Left lung (tissue), 14 donors: ENCODE measurements at places on chromosomes 1 and 21.

- H3K27me3 ChIP-seq, result no peaks in the 10 kb centered on the region
- peak overlapping the region; percentile 91 for H3K27ac ChIP-seq
- H3K4me1 ChIP-seq, result peaks cover 15% of the 10 kb centered on the region
- peak overlapping the region; percentile 68 for H3K4me3 ChIP-seq
Measured at GRCh38 chr1:225651872-225652728, 823 bp downstream of the ENAH start.

DNA sequence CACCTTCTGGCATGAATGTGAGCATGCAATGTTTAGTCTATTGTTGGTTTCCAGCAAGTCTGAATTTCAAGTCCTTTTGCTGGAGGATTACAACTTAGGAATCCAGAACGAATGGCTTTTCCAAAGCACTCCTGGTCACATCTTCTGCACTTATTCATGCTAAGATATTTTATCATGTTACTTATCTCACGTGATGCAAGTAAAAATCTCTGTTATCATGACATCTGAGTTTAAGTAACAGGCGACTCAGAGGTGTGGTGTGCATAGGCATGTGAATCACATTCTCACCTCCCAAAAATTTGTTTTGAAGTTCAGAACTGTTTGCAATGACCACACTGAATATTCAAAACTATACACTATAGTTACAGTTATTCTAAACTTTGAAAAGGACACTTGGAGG is 204.8 kb upstream of the FGGY start:
- no peak overlapping the region for H3K27ac ChIP-seq
- DNase-seq, result no peak
- no peak overlapping the region for H3K4me3 ChIP-seq
- H3K36me3 ChIP-seq, result no peaks in the 10 kb centered on the region
- no peaks in the 10 kb centered on the region for H3K4me1 ChIP-seq

DNA sequence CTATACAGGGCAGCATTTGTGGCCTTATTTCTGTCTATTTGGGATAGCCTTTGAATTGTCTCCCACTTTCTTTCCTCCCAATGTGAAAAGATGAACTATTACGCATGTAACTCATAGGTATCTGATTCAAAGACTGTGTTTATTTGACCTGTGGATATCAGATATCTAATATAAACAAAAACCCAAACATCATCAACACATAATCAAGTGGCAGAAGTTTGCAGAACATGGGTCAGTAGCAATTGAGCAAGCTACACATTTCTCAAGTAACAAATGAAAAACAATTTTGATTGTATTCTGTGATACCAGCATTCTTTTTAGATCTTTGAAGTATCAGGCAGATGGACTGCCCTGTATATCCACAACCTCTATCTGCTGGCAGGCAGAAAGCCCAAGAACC is 490.5 kb upstream of the ADGRL2 start:
- no peaks in the 10 kb centered on the region for H3K27me3 ChIP-seq
- no peaks in the 10 kb centered on the region for H3K4me1 ChIP-seq
- no peaks in the 10 kb centered on the region for H3K36me3 ChIP-seq
- H3K4me3 ChIP-seq, result no peak overlapping the region
- no peak overlapping the region for H3K27ac ChIP-seq
- DNase-seq, result no peak

- H3K27me3 ChIP-seq, result peaks cover 12% of the 10 kb centered on the region
- H3K36me3 ChIP-seq, result no peaks in the 10 kb centered on the region
- H3K4me1 ChIP-seq, result no peaks in the 10 kb centered on the region
- DNase-seq, result peak; percentile 74
- no peak overlapping the region for H3K27ac ChIP-seq
- H3K4me3 ChIP-seq, result no peak overlapping the region
Measured at GRCh38 chr1:107480548-107481415, 339.9 kb downstream of the NTNG1 start.

- no peaks in the 10 kb centered on the region for H3K36me3 ChIP-seq
- no peaks in the 10 kb centered on the region for H3K27me3 ChIP-seq
- no peak overlapping the region for H3K27ac ChIP-seq
- peaks cover 3% of the 10 kb centered on the region for H3K4me1 ChIP-seq
Measured at GRCh38 chr1:63828322-63829044, 54.7 kb downstream of the ROR1 start.

DNA sequence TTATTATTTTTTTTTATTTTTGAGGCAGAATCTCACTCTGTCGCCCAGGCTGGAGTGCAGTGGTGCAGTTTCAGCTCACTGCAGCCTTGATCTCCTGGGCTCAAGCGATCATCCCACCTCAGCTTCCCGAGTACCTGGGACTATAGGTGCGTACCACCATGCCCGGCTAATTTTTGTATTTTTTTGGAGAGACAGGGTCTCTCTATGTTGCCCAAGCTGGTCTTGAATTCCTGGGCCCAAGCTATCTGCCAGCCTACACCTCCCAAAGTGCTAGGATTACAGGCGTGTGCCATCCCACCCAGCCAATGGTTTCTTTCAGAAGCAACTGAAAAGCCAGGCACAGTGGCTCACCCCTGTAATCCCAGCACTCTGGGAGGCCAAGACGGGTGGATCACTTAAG is 2.3 kb downstream of the KRTCAP2 start:
- no peak overlapping the region for H3K4me3 ChIP-seq
- no peaks in the 10 kb centered on the region for H3K36me3 ChIP-seq
- H3K4me1 ChIP-seq, result peaks cover 54% of the 10 kb centered on the region
- DNase-seq, result no peak

DNA sequence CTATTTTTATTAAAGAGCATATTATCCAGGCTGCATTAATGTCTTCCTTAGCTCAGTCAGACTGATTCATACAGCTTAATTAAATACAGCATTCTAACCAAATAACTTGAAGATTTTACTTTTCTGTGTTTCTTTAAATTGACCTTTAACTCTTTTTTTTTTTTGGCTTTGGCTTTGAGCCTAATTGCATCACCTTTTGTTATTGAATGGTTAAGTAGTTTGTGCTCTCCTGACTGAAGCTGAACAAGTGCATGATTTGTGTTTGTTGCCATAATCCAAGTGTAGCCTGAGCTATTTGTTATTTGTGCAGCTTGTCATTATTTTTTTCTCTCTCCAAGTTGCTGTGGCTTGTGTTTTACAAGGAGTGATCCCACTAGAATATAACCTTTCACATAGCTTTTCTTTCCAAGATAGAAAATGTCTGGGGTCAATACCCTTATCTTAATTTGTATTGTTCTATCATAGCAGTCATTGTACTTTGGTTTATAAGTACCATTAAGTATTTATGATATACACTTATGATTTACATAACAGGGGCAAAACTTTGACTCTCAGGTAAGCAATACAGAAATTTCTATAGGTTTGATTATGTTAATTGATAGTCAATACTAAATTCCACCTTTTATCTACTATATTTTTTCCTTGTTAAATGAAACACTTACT is 31.6 kb downstream of the CDC14A start:
- peaks cover 30% of the 10 kb centered on the region for H3K4me1 ChIP-seq
- no peaks in the 10 kb centered on the region for H3K36me3 ChIP-seq

DNA sequence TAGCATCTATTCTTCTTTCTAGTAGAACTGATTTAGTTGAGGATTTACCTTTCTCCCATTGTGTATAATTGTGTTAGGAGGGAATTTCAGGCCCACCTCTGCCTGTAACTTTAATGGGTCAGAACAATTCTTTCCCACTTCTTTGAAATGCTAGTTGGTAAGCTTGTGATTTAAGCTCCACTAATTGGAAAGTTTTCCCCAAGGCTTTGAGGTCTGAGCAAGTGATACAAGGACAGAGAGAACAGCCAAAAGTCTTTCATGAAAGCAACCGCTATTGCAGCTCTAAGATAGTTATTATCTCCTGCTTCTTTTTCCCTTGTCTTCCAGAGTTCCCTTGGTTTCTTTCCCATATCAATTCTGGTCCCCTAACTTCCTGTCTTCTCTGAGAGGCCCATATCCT is 38.7 kb upstream of the PDC start:
- H3K36me3 ChIP-seq, result no peaks in the 10 kb centered on the region
- DNase-seq, result no peak
- H3K4me1 ChIP-seq, result no peaks in the 10 kb centered on the region
- no peak overlapping the region for H3K4me3 ChIP-seq

GRCh38 chr1:199046618-199047017 is 407.8 kb downstream of the PTPRC start:
- H3K4me3 ChIP-seq, result no peak overlapping the region
- DNase-seq, result no peak
- H3K36me3 ChIP-seq, result no peaks in the 10 kb centered on the region
- no peaks in the 10 kb centered on the region for H3K27me3 ChIP-seq
- H3K27ac ChIP-seq, result no peak overlapping the region

- H3K27ac ChIP-seq, result no peak overlapping the region
- DNase-seq, result no peak
- no peaks in the 10 kb centered on the region for H3K4me1 ChIP-seq
- no peak overlapping the region for H3K4me3 ChIP-seq
- no peaks in the 10 kb centered on the region for H3K36me3 ChIP-seq
- H3K27me3 ChIP-seq, result no peaks in the 10 kb centered on the region
Measured at GRCh38 chr1:222266223-222267196, 281.4 kb downstream of the HHIPL2 start.

DNA sequence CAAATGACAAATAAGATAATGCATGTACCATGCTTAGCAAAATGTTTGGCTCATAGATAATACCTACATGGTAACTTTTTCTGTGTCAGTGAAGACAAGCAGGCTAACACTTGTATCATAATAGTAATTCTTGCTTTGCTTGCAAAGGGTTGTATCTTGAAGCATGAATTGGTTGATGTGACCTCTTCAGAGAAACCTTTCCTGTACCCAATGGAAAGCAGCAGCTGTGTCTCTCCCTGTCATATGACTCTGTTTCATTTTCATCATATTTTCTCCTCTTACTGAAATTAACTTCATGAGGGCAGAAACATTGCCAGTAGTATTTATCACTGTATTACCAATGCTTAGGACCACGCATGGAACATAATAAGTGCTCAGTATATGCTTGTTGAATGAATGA is 4.4 kb downstream of the SH2D1B start:
- DNase-seq, result no peak
- no peak overlapping the region for H3K27ac ChIP-seq
- no peak overlapping the region for H3K4me3 ChIP-seq

DNA sequence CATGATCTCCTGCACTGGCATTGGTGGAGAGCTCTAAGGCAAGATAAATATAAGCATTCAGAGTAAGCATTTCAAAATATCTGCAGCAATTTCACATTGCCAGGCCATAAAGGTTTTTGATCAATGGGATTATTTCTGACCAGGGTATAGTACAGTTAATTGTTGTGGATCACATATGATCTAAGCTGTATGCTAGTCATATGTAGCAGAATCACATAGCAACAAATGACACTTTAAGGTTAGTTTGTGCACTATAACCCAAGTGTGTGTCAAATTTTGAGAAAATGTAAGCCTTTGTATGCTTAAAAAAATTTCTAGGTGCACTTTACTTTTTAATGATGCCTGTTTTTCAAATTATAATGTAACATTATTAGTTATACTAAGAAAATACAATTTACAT is 386.0 kb upstream of the ADAMTS5 start:
- H3K4me1 ChIP-seq, result no peaks in the 10 kb centered on the region
- no peak overlapping the region for H3K27ac ChIP-seq
- H3K27me3 ChIP-seq, result no peaks in the 10 kb centered on the region
- DNase-seq, result no peak
- H3K4me3 ChIP-seq, result no peak overlapping the region

GRCh38 chr21:38448671-38449385 is 49.4 kb downstream of the ERG start:
- DNase-seq, result no peak
- no peak overlapping the region for H3K27ac ChIP-seq
- H3K4me3 ChIP-seq, result no peak overlapping the region

GRCh38 chr1:202835548-202836072 is 24.9 kb downstream of the PCAT6 start:
- H3K4me3 ChIP-seq, result no peak overlapping the region
- no peaks in the 10 kb centered on the region for H3K27me3 ChIP-seq
- no peaks in the 10 kb centered on the region for H3K4me1 ChIP-seq

GRCh38 chr1:89865498-89866382 is 44.9 kb downstream of the LRRC8D start:
- no peaks in the 10 kb centered on the region for H3K4me1 ChIP-seq
- no peak for DNase-seq
- H3K36me3 ChIP-seq, result peaks cover 18% of the 10 kb centered on the region
- H3K27ac ChIP-seq, result no peak overlapping the region
- no peak overlapping the region for H3K4me3 ChIP-seq
